IPS DF 6.9 (cell line): ENCODE measurements at places on chromosomes 13 and 19.

DNA sequence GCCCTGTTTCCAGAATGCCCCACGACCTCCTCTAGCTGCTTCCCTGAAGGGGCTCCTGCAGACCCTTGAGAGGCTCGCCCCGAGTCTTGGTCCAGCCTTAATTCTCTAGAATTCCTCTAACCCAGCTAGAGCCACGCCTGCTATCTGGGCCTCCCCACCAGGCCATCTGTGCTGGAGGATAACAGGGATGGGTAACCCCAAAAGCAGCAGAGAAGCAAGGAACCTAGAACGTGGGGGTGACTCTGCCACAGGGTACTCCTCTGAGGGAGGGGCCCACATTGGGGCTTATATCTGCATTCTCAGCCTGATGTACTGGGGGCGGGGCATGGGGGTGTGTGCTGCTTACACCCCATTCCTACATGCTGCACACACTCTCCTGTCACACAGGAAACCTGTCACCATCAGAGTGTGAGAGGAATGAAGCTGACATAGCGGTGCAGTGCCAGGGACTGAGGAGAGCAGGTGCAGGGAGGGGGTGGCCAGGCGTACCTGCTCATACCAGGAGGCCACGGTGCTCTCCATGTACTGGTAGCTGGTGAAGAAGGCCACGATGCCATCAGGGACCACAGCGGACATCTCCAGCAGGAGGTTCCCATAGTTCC is 13.8 kb downstream of the KLC3 start:
- DNase-seq, result no peak

- no peak for DNase-seq
These were observed 38.2 kb downstream of the TGDS start for GRCh38 chr13:94557684-94558235.

DNA sequence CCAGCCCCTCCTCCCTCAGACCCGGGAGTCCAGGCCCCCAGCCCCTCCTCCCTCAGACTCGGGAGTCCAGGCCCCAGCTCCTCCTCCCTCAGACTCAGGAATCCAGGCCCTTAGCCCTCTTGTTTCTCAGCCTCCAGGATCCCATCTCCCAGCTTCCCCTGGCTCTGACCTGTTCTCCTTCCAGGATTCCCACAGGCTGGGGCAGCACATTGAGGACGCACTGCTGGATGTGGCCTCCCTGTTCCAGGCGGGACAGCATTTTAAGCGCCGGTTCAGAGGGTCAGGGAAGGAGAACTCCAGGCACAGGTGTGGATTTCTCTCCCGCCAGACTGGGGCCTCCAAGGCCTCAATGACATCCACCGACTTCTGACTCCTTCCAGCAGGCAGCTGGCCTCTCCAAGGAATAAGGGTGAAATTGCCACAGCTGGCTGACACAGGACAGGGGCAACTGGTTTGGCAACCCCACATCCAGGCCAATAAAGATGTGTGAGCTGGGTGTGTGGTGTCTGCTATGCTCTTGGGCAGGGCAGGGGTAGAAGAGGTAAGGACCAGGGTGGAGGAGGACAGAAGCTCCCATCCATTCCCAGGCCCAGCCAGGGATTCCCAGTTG is 22.4 kb downstream of the CPT1C start:
- no peak for DNase-seq

DNA sequence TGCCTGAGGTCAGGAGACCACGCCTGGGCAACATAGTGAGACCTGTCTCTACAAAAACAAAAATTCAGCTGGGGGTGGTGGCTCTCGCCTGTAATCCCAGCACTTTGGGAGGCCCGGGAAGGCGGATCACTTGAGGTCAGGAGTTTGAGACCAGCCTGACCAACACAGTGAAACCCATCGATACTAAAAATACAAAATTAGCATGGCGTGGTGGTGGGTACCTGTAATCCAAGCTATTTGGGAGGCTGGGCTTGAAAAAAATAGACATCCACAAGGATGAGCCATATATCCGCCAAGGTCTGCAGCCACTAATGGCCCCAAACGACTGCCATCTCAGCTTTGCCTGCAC is 3.1 kb downstream of the RPS16 start:
- DNase-seq, result no peak

GRCh38 chr13:43528992-43529391 is 257.8 kb downstream of the ENOX1 start:
- no peak for DNase-seq

DNA sequence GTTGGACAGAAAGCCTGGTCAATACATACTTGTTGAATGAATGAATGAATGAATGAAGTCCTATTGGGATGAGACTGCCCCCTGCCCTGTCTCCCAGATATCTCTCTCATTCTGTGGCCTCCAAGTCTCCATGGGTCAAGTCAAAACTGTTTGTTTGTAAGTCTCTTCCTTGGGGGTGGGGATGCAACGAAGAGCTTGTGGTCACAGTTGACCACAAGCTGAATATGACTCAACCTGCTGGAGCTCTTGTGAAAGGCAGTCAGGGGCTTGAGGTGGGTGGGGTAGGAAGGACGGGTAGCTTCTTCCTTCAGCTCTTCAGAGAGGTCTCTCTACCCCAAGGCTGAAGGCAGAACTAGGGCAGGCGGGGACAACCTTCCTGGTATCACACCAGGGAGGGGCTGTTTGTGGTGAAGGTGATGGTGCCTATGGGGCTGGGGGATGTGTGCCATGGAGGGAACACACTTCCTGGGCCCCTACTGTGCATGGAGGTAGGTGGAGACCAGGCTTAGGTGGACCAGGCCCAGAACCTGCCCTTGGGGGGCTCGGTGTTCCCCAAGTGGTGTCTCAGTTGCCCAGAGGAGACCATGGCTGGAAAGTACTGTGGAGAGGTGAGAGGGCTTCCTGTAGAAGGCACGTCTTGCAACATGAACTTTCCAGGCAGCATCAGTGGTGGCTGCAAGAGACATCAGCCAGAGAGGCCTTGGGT is 8.0 kb downstream of the MYO1F start:
- no peak for DNase-seq

DNA sequence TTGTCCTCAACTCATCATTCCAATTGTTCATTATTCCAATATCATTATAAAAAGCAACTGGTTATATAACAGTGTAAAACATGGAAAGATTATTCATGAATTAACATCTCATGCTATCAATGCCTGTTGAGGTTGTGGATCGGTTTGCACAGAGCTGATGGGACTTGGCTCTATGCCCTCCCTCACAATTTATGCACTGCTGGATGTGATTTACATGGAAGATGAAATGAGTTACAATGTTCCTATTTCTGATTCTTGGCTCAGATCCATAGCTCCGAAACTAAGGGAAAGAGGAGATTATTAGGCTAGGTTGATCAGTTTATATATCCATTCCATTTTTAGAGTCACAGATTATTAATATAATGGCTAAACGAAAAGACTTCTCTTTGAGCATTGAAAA is 38.6 kb downstream of the SCEL start:
- DNase-seq, result no peak

DNA sequence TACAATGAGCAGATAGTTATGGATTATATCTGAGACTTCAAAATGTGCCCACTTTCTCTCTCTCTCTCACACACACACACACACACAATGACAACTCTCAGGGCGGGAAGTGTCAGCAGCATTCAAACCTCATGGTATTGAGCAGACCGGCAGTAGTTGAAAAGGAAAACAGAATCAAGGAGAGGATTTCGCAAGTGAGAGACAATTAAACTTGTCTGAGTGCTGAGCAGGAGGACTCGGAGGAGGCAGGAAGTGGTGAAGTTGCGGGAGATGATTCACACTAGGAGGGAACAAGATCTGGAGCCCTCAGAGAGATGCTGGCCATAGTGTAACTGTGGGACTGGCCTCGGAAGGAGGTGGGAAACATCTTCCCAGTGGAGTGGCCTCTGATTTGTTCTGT is 353.1 kb downstream of the EFNB2 start:
- DNase-seq, result no peak

GRCh38 chr13:112732679-112733078 is 42.8 kb downstream of the ATP11A start:
- DNase-seq, result no peak

- DNase-seq, result no peak
These were observed 218.4 kb downstream of the B3GLCT start for GRCh38 chr13:31418186-31418585.

GRCh38 chr19:29445246-29445645 is 80.5 kb upstream of the VSTM2B start:
- DNase-seq, result no peak

DNA sequence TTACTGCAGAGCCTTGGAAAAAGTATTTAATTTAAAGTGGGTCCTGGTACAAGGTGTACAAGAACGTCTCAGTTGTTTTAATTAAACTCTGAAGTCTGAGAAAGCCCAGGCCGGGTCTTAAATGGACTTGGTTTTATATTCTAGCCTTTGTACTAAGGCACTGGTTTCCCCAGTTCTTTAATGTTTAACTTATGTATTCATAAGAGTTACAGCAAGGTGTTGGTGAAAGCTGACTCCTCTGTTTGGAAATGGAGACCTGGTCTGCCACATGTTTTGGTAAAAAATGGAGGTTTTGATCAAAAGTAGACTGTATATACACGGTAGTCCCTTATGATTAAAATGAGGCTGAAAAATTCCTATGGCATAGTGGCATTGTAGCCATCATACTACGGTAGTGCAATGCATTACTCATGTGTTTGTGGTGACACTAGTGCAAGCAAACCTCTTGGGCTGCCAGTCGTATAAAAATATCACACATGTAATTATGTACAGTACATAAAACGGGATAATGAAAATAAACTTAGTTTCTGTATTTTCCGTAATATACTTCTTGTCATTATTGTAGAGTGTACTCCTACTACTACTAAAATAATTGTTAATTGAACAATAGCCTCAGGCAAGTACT is 883.4 kb upstream of the SPRY2 start:
- no peak for DNase-seq

- no peak for DNase-seq
These were observed 14.4 kb downstream of the AMER2 start for GRCh38 chr13:25157681-25158080.

- no peak for DNase-seq
These were observed 12.1 kb downstream of the FUT6 start for GRCh38 chr19:5827342-5827890.

DNA sequence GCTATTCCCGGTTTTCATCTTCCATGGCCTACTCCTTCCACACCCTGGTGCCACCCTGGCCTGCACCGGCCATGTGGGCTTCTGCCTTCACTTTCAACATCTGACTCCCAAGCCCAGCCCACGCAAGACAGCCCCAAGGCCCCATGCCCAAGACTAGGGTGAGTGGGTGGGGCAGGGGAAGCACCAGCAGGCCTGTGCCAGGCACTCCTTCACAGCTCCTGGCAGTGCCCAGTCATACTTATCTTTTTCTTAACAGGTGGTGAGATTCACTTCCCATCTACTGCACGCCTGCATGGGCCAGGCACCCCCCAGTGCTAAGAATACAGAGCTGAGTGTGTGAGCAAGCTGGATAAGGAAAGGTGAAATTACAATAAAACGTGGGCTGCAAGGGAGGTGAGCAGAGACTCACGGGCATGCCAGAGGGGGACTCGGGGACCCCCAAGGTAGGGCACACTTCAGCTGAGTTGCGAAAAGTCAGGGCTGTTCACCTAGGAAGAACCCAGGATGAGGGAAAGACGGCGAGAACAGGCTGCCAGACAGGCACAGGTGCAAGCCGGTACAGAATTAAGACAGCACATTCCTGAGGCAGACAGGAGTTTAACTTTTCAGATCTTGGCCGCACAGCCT is 55.7 kb downstream of the COL4A1 start:
- no peak for DNase-seq

- DNase-seq, result no peak
These were observed 3.7 kb downstream of the TINCR start for GRCh38 chr19:5563935-5564612.

GRCh38 chr13:59279576-59279975 is 884.2 kb downstream of the DIAPH3 start:
- DNase-seq, result no peak
